ENCODE measurements at places on chromosomes 3 and 15.

- no peak for DNase-seq
Measured at GRCh38 chr3:168539909-168540308, 444.2 kb upstream of the GOLIM4 start.

GRCh38 chr15:64582202-64582601 lies 121.8 kb downstream of the ZNF609 start:
- DNase-seq = no peak

DNA sequence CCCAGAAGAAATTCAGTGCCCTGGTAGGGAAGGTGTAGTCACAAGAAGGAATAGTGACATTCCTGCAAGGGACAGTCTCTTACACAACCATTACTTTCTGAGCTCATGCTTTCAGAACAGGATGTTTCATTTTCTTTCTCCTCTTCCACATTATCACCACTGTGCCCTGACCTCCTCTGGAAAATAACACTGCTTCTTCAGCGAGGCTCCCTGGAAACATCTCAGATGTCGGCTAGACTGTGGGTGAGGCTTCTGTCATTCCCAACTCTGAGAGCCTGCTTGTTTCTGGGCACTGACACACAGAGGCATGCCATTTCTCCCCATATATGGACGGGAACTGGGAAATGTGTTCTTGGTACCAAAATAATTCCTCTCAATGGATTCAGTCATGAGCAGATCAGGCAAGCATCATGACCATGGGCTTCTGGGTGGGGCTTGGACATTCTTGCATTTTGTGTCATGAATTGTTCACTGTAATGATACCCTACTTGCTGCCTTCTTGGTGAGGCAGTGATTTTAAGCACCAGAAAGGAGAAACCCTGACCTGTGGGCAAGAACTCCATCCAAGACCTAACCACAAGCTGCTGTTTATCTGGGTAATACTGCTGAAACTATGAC lies 14.3 kb upstream of the TNFAIP8L3 start:
- peak; percentile 52 for DNase-seq

DNA sequence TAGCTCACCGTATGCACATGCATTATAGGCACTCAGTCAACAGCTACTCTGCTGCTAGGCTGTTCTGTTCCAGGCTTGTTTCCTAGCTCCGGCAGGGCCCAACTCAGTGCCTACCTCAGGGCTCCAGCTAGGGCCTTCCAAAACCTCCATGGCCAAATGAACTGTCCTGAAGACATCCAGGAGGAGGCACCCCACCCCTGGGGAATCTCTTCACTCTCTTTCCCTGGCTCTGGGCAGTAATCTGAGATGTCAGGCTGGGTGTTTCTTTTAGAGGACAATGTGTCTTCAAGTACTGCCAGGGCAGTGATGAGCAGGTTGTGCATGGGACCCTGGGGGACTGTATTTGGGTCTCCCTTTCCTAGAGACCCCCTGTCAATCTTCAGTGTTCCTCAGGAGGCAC lies 38.3 kb upstream of the TPM1 start:
- DNase-seq = no peak

DNA sequence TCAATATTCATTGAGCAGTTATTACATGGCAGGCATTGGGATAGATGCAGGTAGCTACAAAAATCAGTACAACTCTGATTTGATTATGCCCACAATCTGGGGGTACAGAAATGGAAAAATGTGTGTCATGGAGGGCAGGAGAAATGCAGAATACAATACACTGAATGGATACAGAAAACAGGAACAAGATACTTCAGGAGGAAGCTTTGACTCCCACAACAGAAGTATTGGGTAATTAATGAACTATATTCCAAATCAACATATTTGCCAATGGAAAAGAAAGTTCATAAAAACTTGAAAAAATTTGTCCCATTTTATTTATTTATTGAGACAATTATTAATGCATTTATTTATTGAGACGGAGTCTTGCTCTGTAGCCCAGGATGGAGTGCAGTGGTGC lies 207.0 kb downstream of the SUCLG2 start:
- DNase-seq = no peak

GRCh38 chr15:67784090-67784781 lies 41.1 kb upstream of the SKOR1 start:
- DNase-seq = no peak

DNA sequence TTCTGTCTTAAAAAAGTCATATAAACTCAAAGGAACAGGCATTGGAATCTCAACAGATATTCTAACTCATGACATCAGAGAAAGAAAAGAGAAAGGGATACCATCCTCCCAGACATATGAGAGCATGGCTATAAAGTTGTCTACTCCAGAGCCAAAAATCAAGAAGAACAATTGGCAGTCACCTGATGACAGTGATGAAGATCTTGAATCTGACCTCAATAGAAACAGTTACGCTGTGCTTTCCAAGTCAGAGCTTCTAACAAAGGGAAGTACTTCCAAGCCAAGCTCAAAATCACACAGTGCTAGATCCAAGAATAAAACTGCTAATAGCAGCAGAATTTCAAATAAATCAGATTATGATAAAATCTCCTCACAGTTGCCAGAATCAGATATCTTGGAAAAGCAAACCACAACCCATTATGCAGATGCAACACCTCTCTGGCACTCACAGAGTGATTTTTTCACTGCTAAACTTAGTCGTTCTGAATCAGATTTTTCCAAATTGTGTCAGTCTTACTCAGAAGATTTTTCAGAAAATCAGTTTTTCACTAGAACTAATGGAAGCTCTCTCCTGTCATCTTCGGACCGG lies 35.9 kb downstream of the UNC13C start:
- no peak for DNase-seq

- DNase-seq = no peak
Measured at GRCh38 chr3:45599424-45599886, 4.9 kb downstream of the LIMD1 start.

DNA sequence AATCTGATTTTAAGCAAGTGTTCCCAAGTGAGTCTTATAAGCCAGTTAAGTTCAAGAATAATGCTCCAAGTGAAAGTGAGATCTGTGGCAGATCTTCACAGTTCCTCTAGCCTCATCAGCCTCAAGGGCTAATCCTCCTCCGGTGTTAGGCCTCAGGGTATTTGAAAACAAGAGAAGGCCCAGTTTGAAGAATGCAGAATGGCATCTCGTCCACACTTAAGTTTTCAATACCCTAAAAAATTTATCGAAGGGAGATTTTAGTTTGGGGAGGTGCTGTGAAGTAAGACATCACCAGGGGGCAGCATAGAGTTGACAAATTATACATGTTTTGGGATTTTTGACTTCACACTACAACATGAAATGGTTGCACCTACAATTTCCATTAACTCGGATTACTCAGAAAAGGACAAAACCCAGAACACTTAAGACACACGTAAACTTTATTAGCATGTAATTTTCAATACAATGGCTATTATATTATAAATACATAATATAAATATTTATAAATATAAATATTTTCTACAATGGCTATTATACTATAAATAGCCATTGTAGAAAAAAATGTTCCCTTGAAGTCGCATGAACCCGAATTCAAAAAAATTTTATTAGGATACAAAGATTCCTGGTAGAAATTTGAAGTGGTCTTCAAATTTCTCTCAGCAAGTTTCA lies 2.3 kb upstream of the TMEM266 start:
- DNase-seq = peak; percentile 3

GRCh38 chr15:56537881-56538280 lies 72.9 kb upstream of the MNS1 start:
- DNase-seq = no peak

GRCh38 chr3:94513600-94513999 lies 450.7 kb downstream of the NSUN3 start:
- no peak for DNase-seq

GRCh38 chr15:89761929-89762328 lies 10.9 kb upstream of the MESP1 start:
- no peak for DNase-seq

DNA sequence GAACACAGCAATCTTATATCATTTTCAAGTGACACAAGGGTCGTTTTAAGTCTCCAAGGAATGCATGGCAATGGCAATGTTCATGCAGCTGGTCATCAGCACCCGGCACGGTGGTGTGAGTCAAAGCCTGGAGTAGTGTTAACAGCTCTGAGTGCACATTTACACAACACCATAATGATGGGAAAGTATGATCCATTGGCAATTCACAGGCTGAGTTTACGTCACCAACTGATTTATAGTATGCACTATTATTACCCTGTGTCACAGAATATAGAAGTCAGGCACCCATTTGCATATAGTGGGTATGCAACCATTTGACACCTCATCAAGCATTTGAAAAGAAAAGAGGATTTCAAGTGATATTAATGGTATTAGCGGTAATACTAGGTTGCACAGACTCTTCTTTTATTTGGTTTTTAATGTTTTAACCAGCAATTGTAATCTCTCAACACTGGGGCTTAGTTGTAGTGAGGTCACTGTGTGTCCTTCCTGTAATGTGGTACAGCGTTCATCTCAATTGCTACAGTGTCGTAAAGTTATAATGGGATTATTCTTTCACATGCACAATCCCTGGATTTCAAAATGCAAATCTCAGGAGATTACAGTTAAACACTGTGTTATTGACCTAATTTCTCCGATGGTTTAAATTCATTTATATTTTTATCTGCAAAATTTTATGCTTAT lies 113.8 kb downstream of the C3orf38 start:
- no peak for DNase-seq

GRCh38 chr15:88803241-88803919 lies at the start of gene ACAN:
TSS of gene ACAN (plus strand) at chr15:88803436. CDS start at chr15:88836207, 32,771 bp downstream.
- no peak for DNase-seq

- no peak for DNase-seq
Measured at GRCh38 chr15:99605490-99605931, 39.7 kb downstream of the MEF2A start.

DNA sequence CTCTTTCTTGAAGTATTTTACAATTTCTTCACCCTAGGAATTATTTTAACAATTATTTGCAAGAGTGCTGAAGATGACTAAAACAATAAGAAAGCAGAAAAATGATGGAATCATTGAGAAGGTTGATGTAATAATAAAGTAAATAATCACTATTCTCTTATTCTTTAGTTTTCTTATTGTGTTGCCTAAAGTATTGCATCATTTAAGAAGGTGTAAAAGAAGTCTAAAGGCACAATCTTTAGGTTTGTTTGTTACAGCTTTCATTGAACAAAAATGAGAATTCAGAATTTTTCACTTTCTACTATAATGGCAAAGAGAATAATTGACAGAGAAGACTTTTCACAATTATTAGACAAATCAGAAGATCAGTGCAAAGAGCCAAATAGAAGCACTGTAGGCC lies 65.2 kb downstream of the ASTE1 start:
- no peak for DNase-seq

DNA sequence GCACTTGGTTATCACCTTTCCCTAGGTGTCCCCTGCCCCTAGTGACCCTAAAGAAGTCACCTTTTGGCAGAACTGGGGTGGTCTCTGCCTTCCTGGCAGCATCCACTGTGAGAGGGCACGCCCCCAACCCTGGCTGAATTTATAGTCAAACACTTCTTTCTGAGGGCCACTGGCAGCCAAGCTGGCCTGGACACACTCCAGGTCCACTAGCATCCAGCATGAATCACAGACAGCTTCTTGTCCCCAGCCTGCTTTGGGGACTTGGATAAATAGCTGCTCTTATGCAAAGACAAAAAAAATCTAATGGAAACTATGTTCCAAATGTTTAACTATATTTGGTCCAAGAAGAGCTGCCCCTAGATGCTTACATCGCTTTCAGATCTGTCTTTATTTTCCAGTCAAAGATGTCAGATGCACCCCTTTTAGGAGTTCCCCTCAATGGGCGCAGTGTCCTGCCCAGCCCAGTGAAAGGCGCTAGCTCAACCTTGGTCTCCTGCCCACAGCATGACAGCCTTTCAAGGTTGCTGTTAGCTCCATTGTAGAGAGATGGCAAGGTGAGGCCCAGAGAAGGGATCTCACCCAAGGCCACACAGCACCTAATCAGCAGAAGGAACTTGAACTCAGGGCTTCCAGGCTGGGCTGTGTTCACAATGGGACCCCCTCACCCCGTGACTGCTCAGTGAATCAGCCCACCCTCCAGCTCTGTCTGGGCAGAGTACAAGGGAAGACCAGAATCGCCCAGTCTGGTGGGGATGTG lies 7.0 kb downstream of the RASL12 start:
- no peak for DNase-seq

DNA sequence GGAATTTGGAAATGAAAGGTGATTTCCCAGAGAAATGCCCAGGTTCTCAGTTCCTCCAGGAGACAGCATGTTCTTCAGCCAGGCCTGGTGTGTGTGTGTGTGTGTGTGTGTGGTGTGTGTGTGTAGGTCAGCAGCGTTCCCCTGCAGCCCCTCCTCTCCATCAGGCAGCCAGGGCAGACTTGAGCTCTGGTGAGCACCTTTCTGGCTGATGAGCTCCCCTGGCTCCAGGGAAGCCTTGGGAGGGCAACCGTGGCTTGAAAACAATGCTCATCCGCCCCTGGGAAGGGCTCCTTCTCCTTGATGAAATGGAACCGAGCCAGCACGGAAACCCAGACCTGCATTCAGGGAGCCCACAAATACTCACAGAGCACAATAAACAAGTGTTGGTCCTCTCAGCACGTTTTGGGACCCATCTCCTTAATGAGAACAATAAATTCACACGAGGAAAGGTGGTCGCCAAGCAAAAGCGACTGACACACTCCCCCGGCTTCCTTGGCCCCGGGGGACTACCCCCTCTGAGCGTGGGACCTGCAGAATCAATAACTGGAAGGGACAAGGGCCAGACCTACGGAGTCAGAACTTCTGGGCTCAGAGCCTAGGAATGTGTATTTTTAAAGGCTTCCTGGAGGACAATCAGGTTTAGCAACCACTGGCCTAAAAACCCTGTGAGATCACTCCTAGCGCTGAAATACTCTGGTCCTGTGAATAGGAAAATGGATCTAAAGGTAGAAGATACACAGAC lies 38.6 kb upstream of the HES1 start:
- DNase-seq = no peak

GRCh38 chr3:98839846-98840245 lies 61.6 kb downstream of the DCBLD2 start:
- DNase-seq = no peak

DNA sequence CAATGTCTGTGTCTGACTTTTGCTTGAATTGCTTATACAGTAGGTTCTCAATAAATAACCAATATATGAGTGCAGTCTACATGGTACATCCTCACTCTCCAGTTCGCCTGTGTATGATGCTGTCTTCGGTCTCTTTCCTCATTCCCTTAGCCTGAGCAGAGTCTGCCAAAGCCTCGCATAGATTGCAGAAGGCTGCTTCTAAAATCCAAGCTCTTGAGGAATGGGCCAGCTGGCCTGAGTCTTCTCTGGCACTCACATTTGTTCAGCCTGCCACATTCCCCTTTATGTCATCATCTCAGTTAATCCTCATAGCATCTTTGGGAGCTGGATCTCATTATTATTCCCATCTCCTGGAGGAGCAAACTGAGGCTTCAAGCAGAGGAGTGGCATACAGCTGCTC lies 27.2 kb upstream of the ADAMTS7 start:
- peak; percentile 17 for DNase-seq

GRCh38 chr3:8238432-8238831 lies 263.2 kb upstream of the LMCD1 start:
- DNase-seq = no peak

- no peak for DNase-seq
Measured at GRCh38 chr3:185988080-185988815, 50.4 kb upstream of the TRA2B start.

- DNase-seq = no peak
Measured at GRCh38 chr3:197600796-197601565, 45.2 kb upstream of the BDH1 start.

GRCh38 chr3:51686512-51687215 lies 15.6 kb downstream of the TEX264 start:
- no peak for DNase-seq

All from GM04504 (cell line).